Purkinje cell (primary cell): ENCODE measurements at places on chromosomes 11 and 22. TPM values are rescaled to one million over a fixed set of nuclear protein-coding genes. Genes with fewer than 3 reads are reported as not detected.

The ANGPTL5 gene
- 0.42 and 1.3 TPM in 2 replicates for polyA plus RNA-seq

The SLC37A2 gene
- not detected in 2 replicates for polyA plus RNA-seq

The OR4D10 gene
- polyA plus RNA-seq, result not detected in 2 replicates

The NAGA gene
- 1.5 and 2.5 TPM in 2 replicates for polyA plus RNA-seq

The RBM4 gene
- polyA plus RNA-seq, result 45.8 and 61.8 TPM in 2 replicates

The TH gene
- polyA plus RNA-seq, result not detected in 2 replicates

The CBLIF gene
- not detected in 2 replicates for polyA plus RNA-seq

The C11orf87 gene
- 216 and 251 TPM in 2 replicates for polyA plus RNA-seq

The RAB39A gene
- 1.1 and 2.8 TPM in 2 replicates for polyA plus RNA-seq

The HNRNPUL2 gene
- polyA plus RNA-seq, result 6.1 and 11.6 TPM in 2 replicates

The C22orf31 gene
- polyA plus RNA-seq, result 0.34 TPM in 1 of 2 replicates, not detected in the other

The DAGLA gene
- polyA plus RNA-seq, result 3.7 and 5.1 TPM in 2 replicates

The GTSE1 gene
- not detected in 2 replicates for polyA plus RNA-seq

The ART5 gene
- polyA plus RNA-seq, result not detected in 2 replicates

The TPCN2 gene
- polyA plus RNA-seq, result 0.71 and 0.93 TPM in 2 replicates

The CNTN5 gene
- polyA plus RNA-seq, result 3.0 and 5.8 TPM in 2 replicates

The SHANK3 gene
- 0.43 and 0.65 TPM in 2 replicates for polyA plus RNA-seq

The OR51E2 gene
- polyA plus RNA-seq, result not detected in 2 replicates

The NOX4 gene
- not detected in 2 replicates for polyA plus RNA-seq

The APOL6 gene
- polyA plus RNA-seq, result 0.27 and 1.3 TPM in 2 replicates

The RBM4B gene
- 16.2 and 17.1 TPM in 2 replicates for polyA plus RNA-seq

The CSF2RB gene
- polyA plus RNA-seq, result not detected in 2 replicates

The SRPRA gene
- 48.2 and 48.5 TPM in 2 replicates for polyA plus RNA-seq

The GRAMD1B gene
- polyA plus RNA-seq, result 20.7 and 30.0 TPM in 2 replicates

The MS4A14 gene
- polyA plus RNA-seq, result not detected in 2 replicates

The ADAMTS8 gene
- 0.24 and 3.2 TPM in 2 replicates for polyA plus RNA-seq

The FUT4 gene
- 0.17 TPM in 1 of 2 replicates, not detected in the other for polyA plus RNA-seq

The OR2AG2 gene
- 0.07 and 3.3 TPM in 2 replicates for polyA plus RNA-seq

The DEUP1 gene
- polyA plus RNA-seq, result 0.24 and 4.7 TPM in 2 replicates

The SREBF2 gene
- polyA plus RNA-seq, result 3.0 and 4.5 TPM in 2 replicates

The OR8D1 gene
- polyA plus RNA-seq, result not detected in 2 replicates

The OTOG gene
- polyA plus RNA-seq, result not detected in 2 replicates

The OR2D2 gene
- polyA plus RNA-seq, result not detected in 2 replicates

The EP300 gene
- polyA plus RNA-seq, result 9.7 and 13.3 TPM in 2 replicates

The RAB36 gene
- polyA plus RNA-seq, result 1.2 and 1.9 TPM in 2 replicates
